ENCODE measurements at places on chromosomes 4 and X.
A peak's percentile ranks its signal among the peaks of the same experiment; 100 is the strongest.

DNA sequence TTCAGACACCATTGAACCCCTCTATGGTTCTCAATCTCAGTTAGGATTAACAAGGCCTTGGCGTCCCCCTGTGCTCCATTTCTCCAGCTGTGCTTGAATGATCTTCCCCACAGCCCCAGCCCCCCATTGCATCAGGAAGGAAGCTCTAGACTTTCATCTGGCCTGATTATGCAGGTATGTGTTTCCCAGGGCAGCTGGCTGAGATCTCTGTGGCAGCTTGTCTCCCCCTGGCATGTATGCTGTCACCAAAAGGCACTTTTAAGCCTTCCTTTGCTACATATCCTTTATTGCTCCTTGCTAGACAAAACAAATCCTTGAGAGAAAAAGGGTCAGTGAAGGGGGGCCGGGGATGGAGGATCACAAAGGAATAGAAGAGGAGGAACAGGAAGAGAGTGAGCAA is 1056.0 kb upstream of the SLIT2 start:
- no peak for DNase-seq

GRCh38 chrX:19678941-19679340 is 163.6 kb upstream of the MAP3K15 start:
- DNase-seq, result peak; percentile 56

GRCh38 chrX:5775846-5776430 is 452.7 kb downstream of the NLGN4X start:
- DNase-seq, result no peak

- no peak for DNase-seq
Measured at GRCh38 chrX:15043538-15043937, 170.3 kb downstream of the MOSPD2 start.

GRCh38 chrX:12480956-12481355 is 310.3 kb upstream of the PRPS2 start:
- no peak for DNase-seq

DNA sequence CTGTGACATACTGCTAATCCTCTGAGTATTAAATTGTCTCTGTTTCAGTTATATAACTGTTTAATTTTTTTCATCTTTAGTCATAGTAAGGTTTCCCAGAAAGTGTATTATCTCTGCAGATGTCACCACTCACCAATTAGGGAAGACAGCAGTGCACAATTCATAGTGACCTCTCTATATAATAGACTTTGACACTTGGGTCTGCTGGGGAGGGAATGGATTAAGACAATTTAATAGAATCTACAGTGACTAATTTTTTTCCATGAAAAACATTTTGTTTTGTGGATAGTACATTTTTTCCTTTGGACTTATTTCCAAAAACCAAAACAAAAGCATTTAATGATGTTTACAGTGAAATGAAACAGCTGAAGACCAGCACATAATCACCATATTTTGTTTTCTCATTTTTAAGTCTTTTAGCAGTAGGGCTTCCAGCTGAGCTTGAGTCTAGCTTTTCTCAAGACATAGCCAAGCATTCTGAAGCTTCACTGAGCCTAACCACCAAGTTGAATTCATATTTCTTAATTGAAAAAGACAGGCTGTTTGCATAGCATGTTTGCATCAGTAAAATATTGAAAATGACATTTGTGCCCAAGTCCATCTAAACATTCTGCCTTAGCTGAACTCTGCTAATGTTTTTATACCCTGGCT is 69.5 kb downstream of the PCDH19 start:
- no peak for DNase-seq

GRCh38 chr4:88028946-88029345 is 21.5 kb downstream of the PKD2 start:
- DNase-seq, result no peak

- DNase-seq, result no peak
Measured at GRCh38 chr4:124097447-124097846, 615.1 kb downstream of the ANKRD50 start.

GRCh38 chrX:15435836-15436619 is 51.8 kb upstream of the VEGFD start:
- no peak for DNase-seq

DNA sequence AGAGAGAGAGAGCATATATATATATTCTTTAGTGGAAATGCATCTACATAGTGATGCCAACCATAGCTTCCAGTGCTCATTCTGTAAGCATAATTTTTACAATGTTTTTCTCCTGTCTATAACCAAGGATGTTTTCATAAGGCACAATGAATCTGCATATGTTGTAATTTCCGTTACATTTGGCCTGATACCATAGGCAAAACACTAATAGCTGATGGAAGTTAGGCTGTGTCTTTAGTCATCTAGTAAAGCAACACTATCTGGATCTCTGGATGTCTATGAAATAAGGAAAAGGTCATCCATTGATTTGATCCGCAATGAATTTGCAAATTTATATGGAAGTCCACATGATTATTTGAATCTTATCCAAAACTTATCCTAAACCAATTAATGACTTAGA is 8.1 kb downstream of the PCDH7 start:
- DNase-seq, result no peak

DNA sequence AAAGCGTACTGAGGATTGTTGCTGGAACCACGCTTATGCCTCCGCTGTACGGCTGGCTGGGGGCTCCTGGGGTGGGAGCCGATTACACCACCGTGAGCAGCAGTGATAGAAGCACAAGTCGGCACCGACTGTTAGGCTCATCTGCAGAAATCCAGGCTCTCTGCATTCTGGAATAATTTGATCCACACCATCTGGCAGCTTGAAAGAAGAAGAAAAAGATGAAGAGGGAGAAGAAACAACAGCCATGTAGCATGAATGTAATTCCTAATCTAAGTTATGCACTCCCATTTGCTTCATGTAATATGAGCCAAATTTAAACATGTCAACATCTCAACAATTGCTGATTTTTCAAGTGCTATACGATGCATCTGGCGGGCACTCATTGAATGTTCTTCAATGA is 84.6 kb upstream of the DHX15 start:
- no peak for DNase-seq

GRCh38 chr4:41538887-41539498 is 1.0 kb downstream of the LIMCH1 start:
- DNase-seq, result peak; percentile 47

- no peak for DNase-seq
Measured at GRCh38 chrX:66005830-66006449, 33.9 kb downstream of the VSIG4 start.
